NCI-H1436 (cell line): ENCODE measurements at places on chromosomes 7 and 10.

DNA sequence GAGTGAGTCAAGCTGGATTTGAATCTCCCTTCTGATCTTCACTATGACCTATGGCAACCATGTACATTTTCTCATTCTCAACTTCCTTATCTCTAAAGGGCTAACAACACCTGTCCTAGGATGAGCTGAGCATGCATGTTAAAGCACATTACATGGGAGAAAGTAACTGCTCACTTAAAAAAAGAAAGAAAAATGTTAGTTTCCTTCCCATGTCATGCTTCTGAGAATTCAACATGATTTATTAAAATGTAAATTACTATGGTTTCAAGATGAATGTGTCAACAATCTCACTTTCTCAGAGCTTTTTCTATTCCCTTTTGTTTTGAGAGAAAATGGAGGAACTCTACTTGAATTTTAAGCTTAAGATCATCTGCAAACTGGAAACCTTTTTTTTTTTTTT is 295.3 kb downstream of the SKIDA1 start:
- no peak for DNase-seq

DNA sequence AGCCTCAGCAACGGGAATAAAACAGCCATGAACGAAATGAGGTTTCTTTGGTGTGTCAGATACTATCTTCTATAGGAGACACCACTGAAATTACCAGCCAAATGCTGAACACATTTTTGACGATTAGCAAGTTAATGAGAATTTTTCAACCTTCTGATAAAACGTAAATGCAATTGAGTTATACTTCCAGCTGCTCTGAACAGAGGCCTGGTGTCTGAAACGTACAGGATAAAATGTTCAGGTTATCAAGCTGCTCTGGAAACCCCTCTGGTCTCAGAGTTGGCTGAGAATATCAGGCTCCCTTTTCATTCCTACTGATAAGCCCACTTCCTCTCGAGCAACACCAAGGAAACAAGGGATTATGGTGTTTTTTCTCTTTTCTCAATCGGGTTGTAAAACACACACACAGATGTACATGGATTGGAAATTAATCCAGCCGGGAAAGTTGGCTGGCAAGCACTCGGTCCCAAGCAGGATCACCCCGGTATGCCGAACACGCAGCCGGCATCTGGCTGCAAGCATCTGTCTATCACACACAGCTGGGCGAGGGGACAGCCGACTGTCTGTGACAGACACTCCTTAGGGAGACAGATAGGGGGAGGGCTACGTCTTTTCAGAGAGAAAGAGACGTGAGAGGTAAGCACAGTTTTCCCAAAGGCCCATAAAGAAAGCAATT is 171.8 kb downstream of the PRKAG2 start:
- DNase-seq: no peak

DNA sequence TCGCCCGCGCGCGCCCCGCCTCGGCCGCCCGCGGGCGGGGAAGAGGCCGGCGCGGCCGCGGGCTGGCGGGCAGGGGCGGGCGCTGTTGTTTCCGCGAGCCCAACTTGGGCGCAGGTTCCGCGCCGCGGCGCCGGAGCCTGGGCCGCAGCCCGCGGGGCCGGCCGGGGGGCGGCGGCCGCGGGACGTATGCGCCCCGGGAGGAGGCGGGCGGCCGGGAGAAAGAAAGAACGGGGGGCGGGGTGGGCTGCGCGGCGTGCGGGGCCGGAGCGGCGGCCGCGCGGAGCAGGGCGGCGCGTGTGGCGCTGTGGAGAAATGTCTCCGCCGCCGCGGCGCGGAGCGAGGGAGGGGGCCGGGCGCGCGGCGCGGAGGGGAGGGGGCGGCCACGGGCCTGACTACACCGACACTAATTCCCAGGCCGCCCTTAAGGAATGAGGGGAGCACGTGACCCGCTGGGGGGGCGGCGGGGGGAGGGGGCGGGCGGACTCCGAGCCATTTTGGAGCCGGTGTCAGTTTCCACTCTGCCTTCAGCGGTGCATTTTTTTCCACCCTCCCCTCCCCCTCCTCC is at the start of gene BMI1:
BMI1 (plus strand) TSS at position 509 of the 565 bp plus-strand sequence. CDS start 5,351 bp downstream, outside the sequence.
- DNase-seq: peak; percentile 82

DNA sequence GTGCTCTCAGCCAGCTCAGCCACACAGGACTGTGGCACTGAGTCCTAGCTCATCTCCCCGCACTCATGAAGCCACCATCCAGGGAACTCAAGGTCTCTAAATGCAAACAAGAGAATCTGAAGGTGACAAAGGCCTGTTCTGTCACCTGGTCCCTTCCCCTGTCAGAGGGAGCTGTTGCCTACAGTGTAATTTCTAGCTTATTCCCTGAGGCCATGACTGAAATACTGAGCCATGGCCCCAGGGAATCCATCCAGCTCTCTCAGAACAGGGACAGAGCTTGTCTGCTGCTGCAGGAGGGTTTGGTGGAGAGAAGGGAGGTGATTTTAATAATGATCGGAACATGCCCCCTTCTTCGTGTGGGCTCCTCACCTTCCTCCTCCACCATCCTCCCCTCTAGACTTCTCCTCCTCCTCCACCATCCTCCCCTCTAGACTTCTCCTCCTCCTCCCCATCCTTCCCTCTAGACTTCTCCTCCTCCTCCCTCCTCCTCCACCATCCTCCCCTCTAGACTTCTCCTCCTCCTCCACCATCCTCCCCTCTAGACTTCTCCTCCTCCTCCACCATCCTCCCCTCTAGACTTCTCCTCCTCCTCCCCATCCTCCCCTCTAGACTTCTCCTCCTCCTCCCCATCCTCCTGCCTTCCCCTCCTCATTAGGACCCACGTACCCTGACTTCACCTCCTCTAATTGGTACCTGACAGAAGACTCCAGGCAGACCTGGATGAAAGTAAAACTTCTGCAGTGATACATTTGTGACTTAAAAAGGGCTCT is 338.0 kb upstream of the MKI67 start:
- DNase-seq: peak; percentile 76

DNA sequence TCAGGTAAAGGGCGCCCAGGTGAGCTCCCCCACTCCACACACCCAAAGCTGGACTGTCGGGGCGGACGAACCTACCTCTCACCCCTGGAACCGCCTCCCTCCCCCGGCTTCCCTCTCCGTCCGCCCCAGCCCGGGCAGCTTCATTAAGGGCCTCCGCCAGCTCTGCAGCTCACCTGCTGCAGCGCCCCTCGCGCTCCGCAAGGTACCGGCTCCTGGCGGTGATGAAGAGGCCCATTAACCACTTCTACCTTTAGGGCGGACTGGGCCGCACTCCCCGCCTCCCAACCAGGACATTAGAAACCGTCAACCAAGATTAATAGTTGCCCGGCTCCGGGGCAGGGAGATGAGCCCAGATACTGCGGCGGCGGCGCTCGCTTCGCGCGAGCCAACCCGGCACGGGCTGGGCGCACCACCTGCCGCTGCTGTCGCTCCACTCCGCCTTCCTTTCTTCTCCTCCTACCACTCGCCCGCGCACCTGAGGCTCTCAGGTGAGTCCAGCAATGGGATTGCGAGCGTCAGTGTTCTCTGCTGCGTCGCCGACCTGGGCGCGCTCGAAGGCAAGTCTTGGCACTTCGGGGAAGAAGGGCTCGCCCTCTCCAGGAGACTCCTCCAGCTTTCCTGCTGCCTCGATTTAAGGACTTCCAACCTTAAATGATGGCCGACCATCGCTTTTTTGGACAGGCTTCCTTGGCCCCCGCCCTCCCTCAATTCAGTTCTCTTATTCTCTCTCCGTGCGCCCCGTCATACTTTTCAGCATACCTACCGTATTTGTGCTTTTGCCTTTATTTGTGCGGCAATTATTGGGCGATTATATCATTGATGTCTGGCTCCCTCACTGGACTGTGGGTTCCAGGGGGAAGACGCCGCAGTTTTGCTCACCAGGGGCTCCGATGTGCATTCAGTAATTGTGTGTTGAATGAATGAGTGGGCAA is 13.6 kb upstream of the KAZALD1 start:
- peak; percentile 58 for DNase-seq

DNA sequence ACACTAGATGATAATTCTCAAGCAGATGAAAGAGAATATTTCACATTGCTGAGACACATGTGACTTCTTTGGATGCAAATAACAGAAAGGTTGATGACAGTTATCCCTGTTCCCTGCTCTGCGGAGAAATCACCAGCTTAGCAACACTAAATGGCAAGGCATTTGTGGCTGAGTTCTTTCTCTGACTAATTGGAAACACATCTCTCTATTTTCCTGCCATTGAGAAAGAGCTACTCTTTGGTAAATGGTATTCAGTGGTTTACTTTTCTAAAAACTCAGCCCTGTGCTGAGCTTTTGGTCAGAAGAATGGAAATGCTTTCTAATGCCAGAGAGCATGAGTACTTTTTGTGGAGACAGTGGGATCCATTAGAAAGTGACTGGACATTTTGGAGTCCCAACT is 771.4 kb downstream of the LRMDA start:
- no peak for DNase-seq

GRCh38 chr7:158014976-158015375 is 572.6 kb downstream of the PTPRN2 start:
- DNase-seq: no peak
